ENCODE measurements at places on chromosomes 4 and X.

DNA sequence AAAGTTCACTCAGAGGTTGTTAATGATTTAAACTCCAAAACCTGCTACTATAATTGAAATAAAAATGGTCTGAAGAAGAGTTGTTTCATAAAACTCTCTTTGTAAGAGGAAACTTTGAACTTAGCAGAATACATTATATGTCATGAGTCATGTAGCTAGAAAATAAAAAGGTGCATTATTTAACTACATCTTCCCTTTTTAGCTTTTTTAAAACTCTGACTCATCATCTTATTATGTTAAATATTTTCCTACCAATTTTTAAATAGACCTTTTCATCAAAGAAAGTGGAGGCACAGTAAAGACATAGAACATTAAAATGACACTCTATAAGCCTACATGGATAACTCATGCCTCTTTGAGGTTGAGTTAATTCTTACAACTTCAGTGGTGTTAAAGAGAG is 1.2 kb upstream of the ZNF827 start:
- DNase-seq, result no peak

DNA sequence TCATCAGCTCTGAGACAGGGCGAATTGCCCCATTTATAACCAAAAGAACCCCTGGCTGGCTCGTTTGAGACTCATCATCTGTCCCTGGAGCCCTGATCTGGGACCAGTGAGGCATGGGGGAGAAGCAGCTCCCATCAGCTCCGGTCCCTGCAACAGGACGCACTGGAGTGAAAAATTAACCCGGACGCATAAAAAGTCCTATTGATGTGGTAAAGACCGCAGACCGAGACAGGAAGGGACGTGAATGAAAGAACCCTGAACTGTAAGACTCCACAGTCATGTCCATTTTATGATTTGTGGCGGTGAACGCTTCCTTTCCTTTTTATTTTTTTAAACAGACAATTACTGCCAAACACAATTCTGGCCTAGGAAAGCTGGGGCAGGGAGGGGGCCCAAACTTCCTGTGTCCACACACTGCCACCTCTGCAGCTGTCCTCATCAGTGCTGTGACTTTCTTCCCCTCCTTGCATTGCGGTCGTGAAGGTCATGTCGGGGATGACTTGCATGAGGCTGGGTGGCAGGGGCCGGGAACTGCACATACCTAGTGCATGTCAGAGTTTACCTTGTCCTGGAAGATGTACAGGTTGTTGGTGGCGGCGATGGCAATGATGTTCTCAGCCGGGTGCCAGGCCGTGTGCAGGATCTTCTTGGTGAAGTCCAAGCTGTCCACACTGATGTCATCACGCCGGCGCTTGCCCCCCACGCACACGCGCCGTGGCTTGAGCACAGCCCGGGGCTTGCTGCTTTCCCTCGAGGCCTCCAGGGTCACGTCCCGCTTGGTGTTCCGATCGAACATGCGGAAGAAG is 53.3 kb downstream of the WFS1 start:
- no peak for DNase-seq

GRCh38 chr4:12573716-12574115 is 910.4 kb downstream of the RAB28 start:
- DNase-seq, result no peak

DNA sequence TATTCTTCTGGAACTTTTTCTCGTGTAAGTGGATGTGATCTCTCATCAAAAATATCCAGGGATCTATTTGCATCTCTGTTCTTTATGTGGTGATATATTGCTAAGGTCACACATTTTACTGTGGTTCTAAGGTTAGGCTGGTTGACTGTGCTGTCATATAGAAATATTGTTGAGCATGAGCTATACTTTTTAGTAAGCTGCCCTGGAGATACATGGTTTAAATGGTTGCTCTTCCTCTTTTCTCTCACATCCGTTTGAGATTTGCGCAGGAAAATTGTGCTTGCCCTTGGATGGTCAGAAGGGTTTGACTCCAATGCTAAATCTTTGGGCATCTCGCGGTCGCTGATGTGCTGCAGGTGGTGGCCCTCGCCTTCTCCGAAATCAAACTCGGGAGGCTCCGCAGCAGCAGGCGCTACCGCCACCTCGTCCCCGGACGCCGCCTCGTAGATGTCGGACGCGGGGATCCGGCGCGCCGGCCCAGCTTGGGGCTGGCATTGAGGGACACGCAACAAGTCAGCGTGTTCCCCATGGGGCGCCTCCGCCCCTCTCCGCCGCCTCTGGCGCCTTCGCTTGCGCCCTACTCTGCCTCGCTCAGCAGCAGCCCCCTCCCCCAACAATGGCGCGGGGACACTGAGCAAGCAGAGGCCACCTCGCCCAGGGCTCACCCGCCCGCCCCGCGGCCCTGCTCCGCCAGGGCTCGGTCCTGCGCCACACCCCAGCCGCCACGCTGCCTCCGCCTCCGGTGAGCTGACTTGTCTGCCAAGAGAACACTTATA is 154.5 kb downstream of the MSN start:
- no peak for DNase-seq

GRCh38 chrX:46258356-46258755 is 286.9 kb downstream of the ZNF674 start:
- no peak for DNase-seq

- DNase-seq, result no peak
Observed at GRCh38 chr4:17597517-17597916, 16.9 kb upstream of the MED28 start.

- no peak for DNase-seq
Observed at GRCh38 chrX:136766785-136767103, 14.0 kb downstream of the ARHGEF6 start.

GRCh38 chrX:29665532-29665931 is 549.8 kb upstream of the MAGEB2 start:
- no peak for DNase-seq

GRCh38 chr4:129966175-129966574 is 870.2 kb downstream of the C4orf33 start:
- DNase-seq, result no peak

DNA sequence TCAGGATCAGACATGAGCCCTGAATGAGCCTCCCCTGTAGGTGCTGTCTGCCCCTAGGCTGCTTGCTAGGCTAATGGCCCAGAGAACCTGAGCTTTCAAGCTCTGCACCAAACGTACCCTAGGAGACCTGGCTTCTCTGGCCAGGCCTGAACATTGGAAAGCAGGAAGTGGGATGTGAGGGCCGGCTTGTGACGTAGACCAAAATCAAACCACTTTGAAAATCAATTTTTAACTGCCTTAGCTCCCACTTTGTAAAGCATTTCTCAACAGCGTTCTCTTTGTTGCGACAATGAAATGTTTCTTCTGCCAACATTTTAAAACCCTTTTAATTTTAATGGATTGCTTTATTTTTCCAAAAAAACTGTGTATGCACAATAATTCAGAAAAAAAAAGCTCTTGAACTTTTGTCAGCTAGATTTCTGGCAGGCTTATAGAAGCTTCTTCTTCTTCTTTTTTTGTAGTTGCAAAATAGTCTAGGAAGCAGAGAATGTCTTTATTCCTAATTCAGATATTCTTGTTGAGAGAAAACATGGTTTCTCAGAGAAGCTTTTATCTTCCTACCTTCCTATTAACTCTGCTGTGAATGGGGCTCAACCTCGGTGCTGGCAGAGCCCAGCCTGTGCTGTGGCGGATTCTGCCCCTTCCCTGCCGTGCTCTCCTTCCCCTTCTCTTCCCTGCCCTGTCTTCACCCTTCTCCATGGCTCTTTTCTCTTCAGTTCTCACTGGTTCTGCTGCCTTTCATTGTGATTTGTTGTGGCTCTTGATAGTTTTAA is 145.2 kb upstream of the SFRP2 start:
- no peak for DNase-seq

GRCh38 chrX:43581888-43582539 is 74.1 kb upstream of the MAOA start:
- DNase-seq, result no peak

- no peak for DNase-seq
Observed at GRCh38 chrX:129777218-129778030, 2.3 kb upstream of the SASH3 start.

DNA sequence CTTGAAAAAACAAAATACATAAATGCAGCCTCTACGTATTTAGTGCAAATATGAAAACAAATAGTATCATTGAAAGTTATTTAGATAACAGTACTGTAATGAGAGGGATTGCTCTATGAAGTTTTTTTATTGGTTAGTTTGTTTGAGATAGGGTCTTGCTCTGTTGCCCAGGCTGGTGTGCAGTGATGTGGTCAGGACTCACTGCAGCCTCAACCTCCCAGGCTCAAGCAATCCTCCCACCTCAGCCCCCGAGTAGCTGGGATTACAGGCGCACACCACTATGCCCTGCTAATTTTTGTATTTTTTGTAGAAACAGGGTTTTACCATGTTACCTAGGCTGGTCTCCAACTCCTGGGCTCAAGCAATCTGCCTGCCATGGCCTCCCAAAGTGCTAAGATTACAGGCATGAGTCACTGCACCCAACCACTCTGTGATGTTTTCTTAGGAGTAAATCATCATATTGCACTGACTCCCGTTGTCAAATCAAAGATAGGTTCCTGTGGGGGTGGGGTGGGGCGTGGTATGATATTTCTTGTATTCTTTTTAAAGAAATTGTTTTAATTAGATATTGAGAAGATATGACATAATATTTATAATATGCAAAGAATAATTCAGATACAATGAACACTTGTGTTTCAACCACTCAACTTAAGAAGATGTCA is 75.8 kb downstream of the ATG4A start:
- no peak for DNase-seq

GRCh38 chr4:111492496-111492895 is 652.8 kb upstream of the FAM241A start:
- no peak for DNase-seq
